ENCODE measurements at places on chromosomes 7 and 10.

DNA sequence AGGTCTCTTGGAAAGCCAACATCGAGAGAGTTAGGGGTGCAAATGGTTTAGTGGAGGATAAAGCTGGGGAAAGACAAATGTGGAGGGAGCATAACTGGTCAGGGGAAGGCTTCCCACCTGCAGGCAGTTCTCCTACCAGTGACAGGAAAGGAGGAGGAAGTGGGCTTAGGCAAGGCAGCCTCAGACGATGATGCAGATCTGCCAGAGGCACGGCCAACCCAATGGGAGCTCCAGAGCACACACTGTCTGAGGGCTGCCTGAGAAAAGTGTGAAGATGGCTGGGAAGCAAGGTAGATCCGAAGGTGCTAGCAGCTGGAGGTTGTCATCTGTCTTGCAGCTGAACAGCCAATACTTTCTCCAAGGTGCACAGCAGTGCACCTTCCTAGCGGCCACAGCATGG lies 178.8 kb downstream of the C7orf25 start:
- DNase-seq = no peak

DNA sequence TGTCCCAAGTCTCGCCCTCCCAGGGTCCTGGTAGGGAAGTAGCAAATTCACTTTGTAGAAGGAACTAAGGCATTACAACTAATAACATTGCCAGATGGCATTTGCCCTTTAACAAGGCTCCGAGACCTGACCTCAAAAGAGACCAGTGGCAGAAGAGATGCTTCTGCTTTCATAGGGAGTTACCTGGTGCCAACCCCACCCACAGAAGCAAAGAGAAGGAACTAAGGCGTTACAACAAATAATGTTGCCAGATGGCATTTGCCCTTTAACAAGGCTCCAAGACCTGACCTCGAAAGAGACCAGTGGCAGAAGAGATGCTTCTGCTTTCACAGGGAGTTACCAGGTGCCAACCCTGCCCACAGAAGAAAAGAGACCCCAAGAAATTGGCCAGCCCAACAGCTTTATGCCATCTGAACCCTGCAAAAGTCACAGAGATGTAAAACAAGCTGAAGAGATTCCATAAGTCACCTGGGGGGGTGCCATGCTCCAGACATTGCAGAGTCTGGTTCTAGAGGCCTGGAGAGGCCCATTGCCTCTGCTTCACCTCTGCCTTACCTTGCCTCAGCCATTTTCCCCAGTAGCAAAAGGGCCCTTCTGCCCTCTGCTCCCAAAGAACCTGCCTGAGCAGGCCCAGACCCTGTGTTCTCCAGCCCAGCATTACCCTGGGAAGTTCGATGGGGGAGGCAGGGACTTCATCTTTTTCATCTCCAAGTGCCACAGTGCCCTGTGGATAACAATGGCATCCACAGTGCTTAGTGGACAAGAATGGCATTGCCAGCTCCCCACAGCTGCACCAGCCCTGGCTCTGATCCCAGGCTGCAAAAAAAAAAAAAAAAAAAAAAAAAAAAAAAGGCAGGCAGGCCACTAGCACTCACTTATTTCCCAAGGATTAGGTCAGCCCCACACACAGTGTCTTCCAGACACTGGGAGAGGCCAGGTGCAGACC lies 179.5 kb upstream of the PLXNA4 start:
- DNase-seq = no peak

DNA sequence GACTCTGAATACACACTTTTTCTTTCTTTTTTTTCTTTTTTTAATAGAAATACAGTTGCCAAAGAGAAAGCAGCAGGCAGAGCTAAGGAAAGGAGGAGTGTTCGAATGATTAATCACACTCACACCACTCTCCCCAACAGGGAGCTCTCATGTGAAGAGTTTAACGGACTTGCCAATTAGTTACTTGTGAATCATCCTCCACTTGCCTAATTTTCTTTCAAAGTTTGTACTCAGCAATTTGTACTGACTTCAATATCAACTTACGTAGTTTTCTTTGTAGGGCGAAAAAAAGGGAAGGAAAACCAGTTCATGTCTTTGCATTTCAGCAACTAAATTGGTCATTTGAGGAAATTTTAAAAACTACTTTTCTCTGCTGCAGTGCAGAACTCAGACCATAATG lies 109.2 kb downstream of the PIP4K2A start:
- no peak for DNase-seq

DNA sequence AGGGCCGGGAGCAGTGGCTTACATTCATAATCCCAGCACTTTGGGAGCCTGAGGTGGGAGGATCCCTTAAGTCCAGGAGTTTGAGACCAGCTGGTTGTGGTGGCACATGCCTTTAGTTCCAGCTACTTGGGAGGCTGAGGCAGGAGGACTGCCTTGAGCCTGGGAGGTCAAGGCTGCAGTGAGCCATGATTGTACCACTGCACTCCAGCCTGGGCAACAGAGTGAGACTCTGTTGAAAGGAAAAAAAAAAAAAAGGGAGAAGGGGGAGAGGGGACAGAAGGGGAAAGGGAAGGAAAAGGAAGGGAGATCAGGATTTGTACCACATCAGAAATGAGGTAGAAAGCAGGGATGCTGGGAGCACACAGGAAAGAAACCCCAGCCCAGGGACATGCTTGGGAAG lies 38.7 kb upstream of the SVOPL start:
- no peak for DNase-seq

DNA sequence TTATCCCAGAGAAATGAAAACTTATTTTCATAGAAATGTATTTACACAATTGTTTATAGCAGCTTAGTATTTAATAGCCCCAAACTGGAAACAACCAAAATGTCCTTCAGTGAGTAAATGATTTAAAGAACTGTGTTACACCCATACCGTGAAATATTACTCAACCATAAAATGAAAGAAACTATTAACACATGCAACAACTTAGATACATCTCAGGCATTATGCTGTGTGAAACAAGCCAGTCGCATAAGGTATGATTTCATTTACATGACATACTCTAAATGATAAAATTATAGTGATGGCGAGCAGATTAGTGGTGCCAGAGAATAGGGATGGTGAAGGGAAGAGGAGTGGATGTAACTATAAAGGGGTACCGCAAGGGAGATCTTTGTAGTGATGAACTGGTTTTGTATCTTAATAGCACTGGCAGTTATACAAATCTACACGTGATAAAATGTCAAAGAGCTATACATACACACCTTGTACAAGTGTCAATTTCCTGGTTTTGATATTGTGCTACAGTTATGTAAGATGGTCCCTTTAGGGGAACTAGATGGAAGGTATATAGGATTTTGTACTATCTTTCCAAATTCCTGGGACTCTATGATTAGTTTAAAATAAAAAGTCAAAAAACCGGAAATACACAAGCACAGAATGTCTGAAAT lies 40.5 kb downstream of the MACC1 start:
- no peak for DNase-seq

- no peak for DNase-seq
Observed at GRCh38 chr7:40584667-40585433, 450.0 kb downstream of the SUGCT start.
